NCI-H460 (cell line): ENCODE measurements at places on chromosomes 2 and 18. TPM values are rescaled to one million over a fixed set of nuclear protein-coding genes. Genes with fewer than 3 reads are reported as not detected.

TACR1 gene
- 0.10 and 0.26 TPM in 2 replicates for total RNA-seq

DNA sequence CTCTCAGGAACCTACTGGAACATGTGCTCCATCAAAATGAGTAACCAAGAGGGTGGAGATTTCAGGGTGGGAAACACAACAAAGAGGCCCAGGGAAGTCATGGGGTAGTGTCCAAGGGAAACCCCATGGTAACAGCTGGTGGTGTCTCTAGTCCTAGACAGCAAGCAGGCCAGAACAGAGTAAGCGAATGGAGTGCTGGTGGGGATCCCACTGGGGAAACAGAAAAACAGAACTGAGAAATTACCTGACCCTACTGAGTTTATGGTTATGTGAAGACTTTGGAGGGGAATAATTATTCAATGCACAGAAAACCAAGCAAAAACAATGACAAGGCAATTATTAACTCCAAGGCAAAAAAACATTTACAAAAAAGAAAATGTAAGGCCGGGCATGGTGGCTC, 16.9 kb downstream of the ERCC3 start:
- DNase-seq: no peak

COPS9 gene
- total RNA-seq: 134 and 144 TPM in 2 replicates

GRCh38 chr2:235416858-235417499, 76.9 kb upstream of the AGAP1 start:
- DNase-seq: no peak

DNA sequence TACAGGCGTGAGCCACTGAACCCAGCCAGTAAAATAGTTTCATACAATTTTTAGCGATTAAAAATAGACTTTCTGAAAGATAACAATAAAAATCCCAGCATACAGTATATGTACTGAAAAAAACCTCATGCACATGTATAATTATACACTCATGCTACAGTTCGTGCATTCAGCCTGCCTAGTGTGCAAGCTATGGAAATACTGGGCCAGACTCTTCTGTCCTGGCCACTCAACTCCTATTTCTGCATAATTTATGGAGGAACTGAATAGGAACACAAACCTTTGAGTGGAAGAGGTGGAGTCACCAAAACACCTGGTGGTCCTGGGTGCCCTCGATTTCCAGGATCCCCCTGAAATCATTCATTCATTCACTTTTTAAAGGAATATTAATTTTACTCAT, 64.7 kb downstream of the COL4A4 start:
- no peak for DNase-seq

RAX gene
- not detected in 2 replicates for total RNA-seq

GRCh38 chr18:6601241-6601640, 128.3 kb upstream of the ARHGAP28 start:
- DNase-seq: no peak

DNA sequence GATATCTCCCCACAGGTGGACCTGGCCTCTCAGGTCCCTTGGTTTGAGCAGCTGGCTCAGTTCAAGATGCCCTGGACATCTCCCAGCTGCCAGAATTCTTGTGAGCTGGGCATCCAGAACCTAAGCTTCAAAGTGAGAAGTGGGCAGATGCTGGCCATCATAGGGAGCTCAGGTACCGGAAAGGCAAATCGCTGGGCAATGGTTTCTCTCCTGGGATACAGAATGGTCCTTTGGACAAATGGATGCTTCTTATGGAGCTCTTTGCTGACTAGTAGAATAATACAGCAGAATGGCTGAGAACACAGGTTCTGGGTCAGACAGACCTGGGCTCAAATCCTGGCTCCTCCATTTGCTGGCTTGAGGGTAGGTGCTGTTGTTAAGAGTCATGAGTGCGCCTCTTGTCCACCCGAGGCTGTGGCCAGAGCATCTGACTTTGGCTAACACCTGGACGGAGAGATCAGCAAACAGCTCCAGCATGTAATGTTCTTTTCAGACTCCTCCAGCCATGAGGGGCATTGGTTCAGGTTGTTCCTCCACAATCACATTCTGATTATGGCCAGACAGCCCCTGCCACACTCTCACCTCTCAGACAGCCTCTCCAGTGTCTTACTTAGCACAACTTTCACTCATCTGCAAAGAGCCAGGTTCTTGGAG, 7.5 kb downstream of the ABCG8 start:
- DNase-seq: no peak

DNA sequence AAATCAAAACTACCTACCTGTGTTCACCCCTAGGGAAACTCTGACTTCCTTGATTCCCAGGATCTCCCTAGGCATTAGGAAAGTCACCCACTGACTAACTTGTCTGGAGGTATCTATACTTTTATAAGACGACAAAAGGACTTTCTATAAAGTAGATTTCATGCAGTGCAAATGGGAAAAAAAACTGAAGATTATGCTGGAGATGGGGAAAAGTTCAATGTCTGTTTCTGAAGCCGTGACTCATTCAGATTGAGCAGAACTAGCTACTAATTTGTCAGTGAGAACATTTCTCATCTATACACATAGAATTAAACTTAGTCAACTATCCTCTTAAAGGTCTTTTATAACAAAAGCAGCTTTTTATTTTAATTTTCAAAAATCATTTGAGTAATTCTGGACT, 6.0 kb downstream of the SEPTIN10 start:
- DNase-seq: no peak

GRB14 gene
- 0.79 and 1.5 TPM in 2 replicates for total RNA-seq

DNA sequence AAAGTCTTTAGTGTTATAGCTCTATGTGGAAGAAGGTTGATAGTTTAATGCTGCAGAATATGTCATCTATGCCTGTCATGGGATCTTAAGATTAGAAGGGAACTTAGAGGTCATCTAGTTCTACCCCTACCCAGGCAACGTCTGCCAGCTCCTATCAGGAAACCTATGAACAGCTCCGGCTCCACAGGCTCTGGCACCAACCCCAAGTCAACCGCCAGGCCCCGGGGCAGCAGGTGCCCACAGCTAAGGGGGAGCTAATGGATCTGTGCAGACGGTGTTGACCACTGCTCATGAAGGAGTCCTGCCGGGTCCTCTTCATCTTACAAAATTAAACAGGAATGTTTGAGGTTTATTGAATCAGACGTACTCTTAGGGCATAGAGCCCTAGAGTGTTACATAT, 440.8 kb upstream of the KLHL29 start:
- DNase-seq: no peak

DNA sequence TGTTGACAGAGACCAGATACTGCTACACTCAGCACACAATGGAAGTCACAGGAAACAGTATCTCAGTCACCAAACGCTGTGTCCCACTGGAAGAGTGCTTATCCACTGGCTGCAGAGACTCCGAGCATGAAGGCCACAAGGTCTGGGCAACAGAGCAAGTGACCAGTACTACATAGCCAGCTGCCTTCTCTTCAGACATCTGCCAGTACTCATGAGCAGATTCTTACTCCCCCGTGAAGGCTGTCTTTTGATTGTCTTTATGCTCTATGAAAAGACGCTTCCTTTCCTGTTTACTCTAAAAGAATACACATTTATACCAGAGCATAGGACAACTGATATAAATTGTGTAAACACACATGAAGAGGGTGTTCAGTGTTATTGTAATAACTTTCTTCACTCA, 118.9 kb downstream of the MMADHC start:
- DNase-seq: no peak

ANAPC1 gene
- 97.2 and 105 TPM in 2 replicates for total RNA-seq

- peak; percentile 81 for DNase-seq
These were observed 50.1 kb downstream of the MAP2 start for GRCh38 chr2:209473930-209474419.

PSMA8 gene
- total RNA-seq: not detected in 2 replicates

- DNase-seq: no peak
These were observed 95.9 kb downstream of the LYPD6B start for GRCh38 chr2:149134335-149134923.

CRACDL gene
- 0.09 and 0.22 TPM in 2 replicates for total RNA-seq

GRCh38 chr2:205720451-205720902, 38.2 kb downstream of the NRP2 start:
- no peak for DNase-seq

DNA sequence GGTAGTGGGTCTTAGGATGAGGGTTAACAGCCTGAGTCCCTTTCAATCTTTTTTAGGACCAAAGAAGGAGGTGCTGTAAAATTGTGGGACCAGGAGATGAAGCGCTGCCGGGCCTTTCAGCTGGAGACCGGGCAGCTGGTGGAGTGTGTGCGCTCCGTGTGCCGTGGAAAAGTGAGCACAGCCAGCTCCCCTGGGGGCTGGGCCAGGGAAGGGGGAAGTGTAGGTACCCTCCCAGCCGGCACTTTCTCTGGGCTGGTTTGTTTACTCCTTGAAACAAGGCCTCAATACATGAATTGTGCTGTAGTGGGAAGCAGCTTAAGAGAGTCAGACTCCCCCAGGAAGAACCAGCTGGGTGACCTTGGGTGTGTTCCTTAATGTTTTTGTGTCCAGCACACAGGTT, 90.1 kb downstream of the RTN4 start:
- no peak for DNase-seq

ABHD1 gene
- 1.4 and 1.7 TPM in 2 replicates for total RNA-seq

- DNase-seq: no peak
These were observed 578.1 kb downstream of the PIK3C3 start for GRCh38 chr18:42533009-42533575.

DNA sequence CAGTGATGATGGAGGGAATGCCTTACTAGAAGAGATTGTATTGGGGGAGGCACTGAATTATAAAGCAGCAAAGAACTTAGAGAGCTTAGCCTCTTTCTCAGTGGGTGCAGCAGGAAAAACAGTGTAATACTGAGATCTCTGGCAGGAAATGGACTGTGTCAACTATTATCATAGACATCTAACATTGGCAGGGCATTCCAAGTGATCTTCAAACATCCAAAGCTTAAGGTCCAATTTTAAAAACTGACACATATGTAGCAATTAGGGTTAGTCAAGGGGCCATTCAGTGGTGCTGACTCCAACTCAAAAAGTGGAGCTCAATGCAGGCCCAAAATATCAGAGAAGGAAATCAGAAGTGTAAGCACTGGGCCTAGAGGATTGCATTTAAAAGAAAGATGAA, 106.6 kb upstream of the DDX18 start:
- no peak for DNase-seq

DNA sequence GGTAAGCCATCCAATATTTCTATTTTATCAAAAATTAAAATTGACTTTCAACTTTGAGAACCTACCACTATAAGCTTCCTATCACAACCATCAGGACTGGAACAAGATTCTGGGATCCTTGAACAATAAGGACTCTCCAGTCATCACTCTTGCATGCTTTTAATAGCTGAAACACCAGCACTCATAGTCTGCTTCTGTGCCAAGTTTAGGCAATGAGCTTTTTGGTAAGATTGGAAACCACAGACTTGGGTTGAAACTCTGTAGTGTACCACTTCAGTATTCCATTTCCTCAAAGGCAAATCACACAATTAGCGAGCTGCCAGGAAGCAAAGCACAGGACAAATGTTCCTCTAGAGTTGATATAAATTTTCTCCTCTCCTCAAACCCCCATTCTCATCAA, 1065.8 kb upstream of the SLC39A10 start:
- no peak for DNase-seq

- no peak for DNase-seq
These were observed 61.0 kb downstream of the CACNB4 start for GRCh38 chr2:152037743-152038435.

SIX3 gene
- 0.17 TPM in 2 replicates for total RNA-seq

FAM136A gene
- 55.9 and 65.5 TPM in 2 replicates for total RNA-seq
